ENCODE measurements at places on chromosomes 5 and 9.
A peak's percentile ranks its signal among the peaks of the same experiment; 100 is the strongest.

GRCh38 chr5:73306078-73306719 lies 133.2 kb downstream of the TMEM174 start:
- no peak for DNase-seq

- DNase-seq: no peak
Measured at GRCh38 chr5:177598477-177598876, 1.5 kb upstream of the B4GALT7 start.

GRCh38 chr5:180618829-180619562 lies 27.7 kb upstream of the SCGB3A1 start:
- peak; percentile 20 for DNase-seq

DNA sequence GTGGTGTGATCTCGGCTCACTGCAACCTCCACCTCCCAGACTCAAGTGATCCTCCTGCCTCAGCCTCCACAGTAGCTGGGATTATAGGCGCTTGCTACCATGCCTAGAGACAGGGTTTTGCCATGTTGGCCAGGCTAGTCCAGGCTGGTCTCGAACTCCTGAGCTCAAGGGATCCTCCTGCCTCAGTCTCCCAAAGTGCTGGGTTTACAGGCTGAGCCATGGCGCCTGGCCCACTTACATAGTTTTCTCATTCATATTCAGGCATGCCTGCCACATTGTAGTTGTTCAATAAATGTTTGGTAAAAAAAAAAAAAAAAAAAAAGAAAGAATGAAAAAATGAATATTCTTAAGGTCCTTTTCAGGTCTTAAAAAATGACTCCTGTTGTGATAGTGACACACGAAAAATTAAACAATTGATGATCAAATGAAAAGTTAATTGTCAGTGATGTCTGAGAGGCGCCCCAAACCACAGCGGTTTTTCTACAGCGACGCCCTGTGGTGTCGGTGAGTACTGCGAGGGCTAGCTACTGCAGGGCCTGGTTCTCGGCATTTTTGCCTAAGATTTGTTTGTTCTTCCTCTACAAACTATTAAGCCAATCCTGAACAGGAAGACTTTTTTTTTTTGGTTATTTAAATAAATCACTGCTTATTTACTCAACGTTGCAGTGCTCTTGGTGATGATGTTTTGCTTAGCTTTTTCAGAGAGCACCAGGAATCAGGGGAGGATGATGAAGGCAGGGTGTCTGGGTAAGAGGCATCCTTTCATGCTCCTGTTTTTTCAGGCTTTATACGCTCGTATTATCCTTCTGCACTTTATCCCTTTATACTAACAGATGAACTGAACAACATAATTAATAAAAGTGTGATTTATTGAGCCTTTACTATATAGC lies 67.0 kb upstream of the DPYSL3 start:
- no peak for DNase-seq

DNA sequence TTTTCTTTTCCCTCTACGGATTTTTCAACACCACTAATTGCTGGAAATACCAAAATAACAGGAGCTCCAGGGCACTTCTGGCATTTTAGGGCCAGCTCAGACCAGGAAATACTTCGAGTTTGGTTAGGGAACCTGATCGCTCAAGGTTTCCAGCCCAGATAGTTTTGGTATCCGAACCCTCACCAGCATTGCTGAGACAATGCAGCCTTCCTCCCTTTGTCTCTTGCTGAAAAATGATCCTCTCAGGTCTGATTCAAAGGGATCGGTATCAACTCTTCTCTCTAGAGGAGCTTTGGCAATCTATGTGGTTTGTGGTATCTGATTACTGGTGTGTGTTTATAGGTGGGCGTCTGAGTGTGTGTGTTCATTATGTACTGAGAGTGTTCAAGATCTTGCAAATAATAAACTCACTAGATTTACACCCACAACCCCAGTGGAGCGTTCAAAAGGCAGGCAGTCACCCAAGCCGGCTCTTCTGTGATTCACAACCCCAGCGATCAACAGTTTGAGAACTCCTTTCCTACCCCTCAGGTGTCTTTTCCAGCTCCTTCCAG lies 122.8 kb upstream of the EGFLAM start:
- DNase-seq: no peak

DNA sequence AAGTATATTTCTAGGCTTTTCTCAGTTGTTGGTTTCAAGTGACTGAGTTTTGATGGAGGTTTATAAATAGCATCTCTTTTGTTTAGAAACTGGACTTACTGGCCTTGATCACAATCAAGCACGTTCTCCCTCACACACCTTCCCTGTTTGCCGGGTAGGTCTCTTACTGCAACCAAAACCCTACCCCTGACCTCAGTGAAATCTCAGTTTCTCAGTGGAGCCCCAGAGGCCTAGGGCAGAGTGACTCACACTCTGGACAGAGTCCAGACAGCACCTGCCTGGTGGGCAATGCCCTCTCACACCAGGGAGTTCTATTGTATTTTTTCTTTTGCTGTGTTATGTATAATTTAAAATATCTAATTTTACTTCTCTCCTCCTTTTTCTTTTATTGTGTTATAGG lies 48.4 kb upstream of the EPB41L4B start:
- DNase-seq: no peak

- no peak for DNase-seq
Measured at GRCh38 chr5:177189416-177189815, 55.8 kb downstream of the NSD1 start.

DNA sequence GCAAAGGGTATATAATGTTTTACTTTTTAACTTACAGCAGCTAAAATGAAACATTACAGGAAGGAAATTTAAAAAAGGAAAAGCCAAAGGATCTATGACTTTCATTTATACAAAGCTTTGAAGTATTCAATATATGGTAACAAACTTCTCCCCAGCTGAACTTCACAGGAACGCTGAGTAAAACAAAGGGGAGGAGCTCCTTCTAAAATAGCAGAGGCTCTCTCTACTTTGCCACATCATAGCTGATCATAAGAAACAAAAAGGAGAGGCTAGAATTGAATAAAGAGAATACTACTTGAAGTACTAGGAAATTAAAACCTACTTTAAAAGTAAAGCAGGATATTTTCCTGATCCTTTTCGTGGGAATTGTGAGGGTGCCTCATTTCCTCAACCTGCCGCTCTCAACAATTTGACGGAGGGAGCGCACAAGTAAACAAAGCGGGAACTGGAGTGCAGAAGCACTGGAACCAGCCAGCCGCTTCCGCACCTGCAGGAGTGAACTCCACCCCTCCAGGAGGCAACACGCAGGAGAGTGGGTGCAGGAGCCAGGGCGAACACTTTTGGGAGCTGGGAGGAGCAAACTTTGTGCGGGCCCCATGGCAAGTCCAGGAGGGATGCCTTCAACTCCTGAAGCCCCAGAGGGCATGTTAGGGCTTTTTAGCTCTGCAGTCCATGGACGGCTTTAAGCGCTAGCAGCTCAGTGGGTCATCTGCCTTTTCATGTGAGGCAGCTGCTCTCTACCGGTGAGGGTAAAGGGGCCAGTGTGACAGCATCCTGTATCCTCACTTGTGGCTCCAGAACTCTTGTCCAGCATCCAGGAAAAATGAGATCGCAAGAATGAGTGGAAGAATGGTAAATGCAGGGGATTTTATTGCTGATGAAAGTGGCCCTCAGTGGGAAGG lies 757.4 kb downstream of the PTPRD start:
- no peak for DNase-seq

- no peak for DNase-seq
Measured at GRCh38 chr5:170159101-170159698, 53.5 kb downstream of the FOXI1 start.

GRCh38 chr5:123120197-123120596 lies 31.2 kb downstream of the PRDM6 start:
- DNase-seq: no peak

DNA sequence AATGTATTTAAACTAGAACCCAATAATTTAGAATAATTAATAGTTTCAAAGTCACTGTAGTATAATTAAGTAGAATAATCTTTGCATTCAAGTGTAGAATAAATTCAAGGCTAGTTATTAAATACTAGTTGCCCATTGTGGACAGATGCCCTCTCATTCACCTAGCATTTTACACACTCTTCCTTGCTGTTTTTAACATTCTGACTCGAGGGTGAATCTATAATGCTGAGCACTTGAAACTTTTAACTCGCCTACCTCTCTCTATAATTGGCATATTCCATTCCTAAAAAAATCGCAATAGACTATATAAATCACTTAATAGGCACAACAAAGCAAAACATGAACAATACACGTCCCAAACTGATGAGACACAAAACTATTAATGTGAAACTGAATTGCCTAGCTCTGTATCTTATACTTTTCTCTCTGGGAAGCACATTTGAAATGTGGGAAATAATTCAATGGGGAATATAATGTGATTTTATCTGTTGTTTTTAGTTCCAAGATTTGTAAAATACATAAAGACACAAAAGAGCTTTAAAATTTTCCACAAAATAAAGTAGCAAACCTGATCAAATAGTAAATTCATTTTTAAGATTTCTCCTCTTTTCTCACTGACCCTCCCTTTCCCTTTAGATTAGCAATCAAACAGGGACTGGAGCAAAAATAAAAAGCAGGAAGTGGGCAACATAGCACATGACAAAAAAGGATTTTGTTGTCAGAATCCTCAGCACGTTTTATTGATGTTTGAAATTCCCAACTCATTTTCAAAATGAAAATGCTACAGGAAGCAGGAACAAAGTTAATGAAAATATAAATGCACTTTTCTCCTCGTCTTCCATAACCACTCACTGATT lies 295.6 kb downstream of the PDE4D start:
- DNase-seq: peak; percentile 54
